ENCODE measurements at places on chromosomes 6 and 20. TPM values are rescaled to one million over a fixed set of nuclear protein-coding genes. Genes with fewer than 3 reads are reported as not detected.

DNA sequence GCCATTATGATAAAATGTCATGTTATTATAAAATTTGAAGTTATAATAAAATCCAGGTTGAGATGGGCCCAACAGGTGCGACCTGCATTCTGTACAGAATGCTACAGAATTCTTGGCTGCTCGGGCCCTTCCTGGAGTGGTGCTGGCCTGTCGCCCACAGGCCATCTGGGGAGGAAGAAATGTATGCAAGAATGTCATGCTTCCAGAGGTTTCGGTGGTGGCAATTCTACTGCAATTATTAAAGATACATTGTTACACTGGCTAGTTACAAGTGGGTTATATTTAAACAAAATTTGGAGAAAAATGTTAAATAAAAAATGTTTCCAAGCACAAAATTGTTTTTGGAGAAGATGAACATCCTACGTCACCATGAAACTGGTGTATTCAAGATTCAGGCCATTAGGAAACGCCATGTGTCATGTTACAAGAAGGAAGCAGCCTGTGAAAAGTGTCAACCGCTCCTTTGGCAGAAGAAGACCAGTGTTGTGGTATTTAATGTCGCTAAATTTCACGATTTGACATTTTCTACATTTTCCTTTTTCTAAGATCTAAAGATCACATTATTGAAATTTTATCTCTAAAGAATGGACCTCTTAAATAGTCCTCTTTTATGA is 7.1 kb downstream of the RAMACL start:
- H3K27me3 ChIP-seq = no peaks in the 10 kb centered on the region
- no peaks in the 10 kb centered on the region for H3K36me3 ChIP-seq
- H3K4me1 ChIP-seq = peaks cover 13% of the 10 kb centered on the region
- no peak overlapping the region for H3K4me3 ChIP-seq
- H3K27ac ChIP-seq = no peak overlapping the region

HLA-A gene
- polyA plus RNA-seq = 1,518 TPM

HTR1E gene
- not detected for polyA plus RNA-seq

MOCS1 gene
- polyA plus RNA-seq = 0.05 TPM

GRCh38 chr6:131227158-131227543 is 91.9 kb downstream of the AKAP7 start:
- DNase-seq = no peak
- no peaks in the 10 kb centered on the region for H3K4me1 ChIP-seq
- H3K4me3 ChIP-seq = no peak overlapping the region

- H3K4me1 ChIP-seq = no peaks in the 10 kb centered on the region
- no peaks in the 10 kb centered on the region for H3K27me3 ChIP-seq
- DNase-seq = no peak
- no peak overlapping the region for H3K4me3 ChIP-seq
- no peak overlapping the region for H3K27ac ChIP-seq
These were observed 71.8 kb upstream of the TMEM181 start for GRCh38 chr6:158488065-158488464.

- H3K27ac ChIP-seq = no peak overlapping the region
- H3K27me3 ChIP-seq = no peaks in the 10 kb centered on the region
- H3K4me1 ChIP-seq = no peaks in the 10 kb centered on the region
- H3K4me3 ChIP-seq = no peak overlapping the region
These were observed 18.4 kb downstream of the TIAM2 start for GRCh38 chr6:155013457-155013876.

GRCh38 chr20:44068316-44069201 is 118.4 kb downstream of the JPH2 start:
- peak overlapping the region; percentile 43 for H3K4me3 ChIP-seq
- no peaks in the 10 kb centered on the region for H3K27me3 ChIP-seq
- peaks cover 64% of the 10 kb centered on the region for H3K4me1 ChIP-seq
- DNase-seq = peak; percentile 79

DNA sequence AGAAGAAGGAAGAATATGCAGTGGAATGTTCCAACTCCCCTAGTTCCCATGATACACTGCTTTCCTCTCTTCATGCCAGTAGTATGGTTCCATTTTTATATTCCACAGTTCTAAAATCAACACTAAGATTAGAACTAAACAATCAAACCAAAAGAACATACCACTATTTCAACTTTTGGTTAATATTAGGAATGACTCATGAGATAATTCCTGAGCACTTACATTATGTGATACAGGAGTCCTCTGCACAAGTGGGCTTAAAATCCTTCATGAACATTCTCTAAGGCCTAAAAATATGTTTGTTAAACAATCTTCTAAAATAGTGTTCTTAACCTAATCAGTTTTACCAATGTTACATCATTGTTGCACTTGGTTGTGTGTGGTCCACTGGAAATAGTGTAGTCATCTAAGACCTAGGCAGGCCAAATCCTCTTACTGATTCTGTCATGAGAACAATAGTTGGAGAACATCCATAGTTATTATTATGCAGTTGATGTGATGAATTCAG is 30.3 kb upstream of the RCAN2 start:
- H3K4me1 ChIP-seq = no peaks in the 10 kb centered on the region
- H3K27ac ChIP-seq = no peak overlapping the region
- no peaks in the 10 kb centered on the region for H3K27me3 ChIP-seq
- H3K36me3 ChIP-seq = no peaks in the 10 kb centered on the region
- H3K4me3 ChIP-seq = no peak overlapping the region
- DNase-seq = no peak

GRCh38 chr6:168413018-168413720 is 27.8 kb upstream of the SMOC2 start:
- no peaks in the 10 kb centered on the region for H3K27me3 ChIP-seq
- no peaks in the 10 kb centered on the region for H3K4me1 ChIP-seq
- H3K4me3 ChIP-seq = no peak overlapping the region
- DNase-seq = no peak

DNA sequence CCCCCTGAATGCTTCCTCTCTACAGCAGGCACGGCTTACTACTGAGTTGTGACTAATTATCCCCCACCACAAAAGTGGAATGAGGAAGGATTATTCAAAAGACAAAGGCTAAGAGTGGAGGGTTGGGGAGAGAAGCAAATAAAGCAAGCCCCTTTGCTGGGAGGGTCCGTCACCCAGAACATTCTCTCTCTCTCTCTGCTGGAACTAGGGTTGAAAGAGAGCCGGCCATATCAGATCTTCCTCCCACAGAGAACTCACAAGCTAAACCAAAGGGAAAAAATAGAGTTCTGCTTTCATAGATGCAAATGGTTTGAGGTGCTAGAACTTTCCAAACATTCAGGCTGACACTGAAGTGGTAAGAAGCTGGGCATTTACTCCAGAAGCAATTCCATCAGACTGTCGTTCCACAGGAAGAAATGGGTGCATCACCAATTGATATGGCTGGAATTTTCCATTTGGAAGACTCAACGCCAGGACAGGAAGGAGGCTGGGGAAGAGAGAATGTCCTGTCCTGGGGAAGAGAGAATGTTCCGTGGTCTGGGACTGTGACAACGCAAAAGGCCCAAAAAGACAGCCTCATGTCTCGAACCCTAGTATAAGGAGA is 7.9 kb downstream of the ZMYND8 start:
- peaks cover 31% of the 10 kb centered on the region for H3K36me3 ChIP-seq
- peak overlapping the region; percentile 60 for H3K27ac ChIP-seq
- H3K4me1 ChIP-seq = peaks cover 55% of the 10 kb centered on the region
- no peak overlapping the region for H3K4me3 ChIP-seq
- no peak for DNase-seq

DNA sequence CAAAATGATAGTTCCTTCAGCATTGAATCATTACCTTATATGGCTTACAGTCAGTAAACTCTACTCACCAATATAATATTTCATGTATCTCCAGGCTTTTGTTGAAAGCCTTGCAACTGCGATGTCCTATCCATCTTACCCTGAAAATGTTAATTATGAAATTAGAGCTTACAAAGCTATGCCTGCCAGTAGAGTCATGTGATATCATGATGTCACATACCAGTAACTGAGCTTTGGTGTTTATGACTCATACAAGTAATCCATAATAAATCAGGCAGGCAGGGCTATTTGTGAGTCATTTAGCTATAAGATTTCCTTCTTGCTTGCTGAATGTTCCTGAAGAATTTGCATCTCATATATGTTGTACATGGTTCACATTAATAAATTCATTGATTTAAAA is 44.9 kb upstream of the FAM83B start:
- H3K27ac ChIP-seq = no peak overlapping the region
- no peak for DNase-seq
- no peaks in the 10 kb centered on the region for H3K4me1 ChIP-seq
- no peaks in the 10 kb centered on the region for H3K36me3 ChIP-seq

KIAA0408 gene
- not detected for polyA plus RNA-seq

KIF25 gene
- polyA plus RNA-seq = not detected

EFCAB8 gene
- not detected for polyA plus RNA-seq

RUNX2 gene
- 1.3 TPM for polyA plus RNA-seq
